ENCODE measurements at places on chromosomes 16 and 17.
A peak's percentile ranks its signal among the peaks of the same experiment; 100 is the strongest.

- DNase-seq: no peak
These were observed 75.5 kb downstream of the AATF start for GRCh38 chr17:37024181-37024637.

- DNase-seq: peak; percentile 31
These were observed 6.9 kb downstream of the PLLP start for GRCh38 chr16:57277586-57277985.

DNA sequence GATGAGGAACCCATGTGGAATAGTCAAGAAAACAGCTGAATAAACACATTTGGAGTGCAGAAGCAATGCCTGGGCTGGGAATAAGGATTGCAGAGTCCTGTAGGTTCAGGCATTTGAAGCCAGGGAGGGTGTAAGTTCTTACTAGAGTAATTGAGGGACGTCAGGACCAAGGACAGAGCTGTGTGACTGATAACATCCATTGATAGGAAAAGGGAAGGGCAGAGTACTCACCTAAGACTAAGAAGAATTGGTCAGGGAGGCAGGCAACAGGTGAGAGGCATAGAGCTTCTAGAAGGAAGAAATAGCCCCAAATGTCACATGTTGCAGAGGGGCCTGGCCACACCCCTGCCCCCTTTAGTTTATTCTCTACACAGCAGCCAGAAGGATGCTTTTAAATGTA lies 79.8 kb upstream of the TMEM132E start:
- peak; percentile 33 for DNase-seq

- no peak for DNase-seq
These were observed 5.0 kb downstream of the JUP start for GRCh38 chr17:41781404-41782110.

GRCh38 chr16:29807426-29808218 lies 1.3 kb downstream of the MAZ start:
- peak; percentile 89 for DNase-seq

DNA sequence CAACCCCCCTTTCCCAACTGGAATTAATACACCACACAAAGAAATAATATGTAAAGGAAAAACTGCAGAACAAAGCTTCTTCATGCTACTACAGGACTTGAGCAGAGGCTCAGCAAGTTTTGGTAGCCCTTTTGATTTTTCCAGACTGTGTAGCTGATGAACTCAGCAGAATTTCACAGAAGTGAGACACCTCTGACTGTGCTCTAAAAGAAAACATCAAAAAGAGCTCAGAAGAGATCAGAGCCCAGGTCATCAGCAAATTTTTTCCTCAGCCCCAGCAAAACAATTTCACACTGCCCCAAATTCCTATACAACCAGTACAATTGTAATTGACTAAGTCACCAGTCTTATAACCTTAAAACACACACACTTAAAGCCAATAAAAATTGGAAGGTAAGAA lies 38.0 kb downstream of the TTC19 start:
- no peak for DNase-seq

DNA sequence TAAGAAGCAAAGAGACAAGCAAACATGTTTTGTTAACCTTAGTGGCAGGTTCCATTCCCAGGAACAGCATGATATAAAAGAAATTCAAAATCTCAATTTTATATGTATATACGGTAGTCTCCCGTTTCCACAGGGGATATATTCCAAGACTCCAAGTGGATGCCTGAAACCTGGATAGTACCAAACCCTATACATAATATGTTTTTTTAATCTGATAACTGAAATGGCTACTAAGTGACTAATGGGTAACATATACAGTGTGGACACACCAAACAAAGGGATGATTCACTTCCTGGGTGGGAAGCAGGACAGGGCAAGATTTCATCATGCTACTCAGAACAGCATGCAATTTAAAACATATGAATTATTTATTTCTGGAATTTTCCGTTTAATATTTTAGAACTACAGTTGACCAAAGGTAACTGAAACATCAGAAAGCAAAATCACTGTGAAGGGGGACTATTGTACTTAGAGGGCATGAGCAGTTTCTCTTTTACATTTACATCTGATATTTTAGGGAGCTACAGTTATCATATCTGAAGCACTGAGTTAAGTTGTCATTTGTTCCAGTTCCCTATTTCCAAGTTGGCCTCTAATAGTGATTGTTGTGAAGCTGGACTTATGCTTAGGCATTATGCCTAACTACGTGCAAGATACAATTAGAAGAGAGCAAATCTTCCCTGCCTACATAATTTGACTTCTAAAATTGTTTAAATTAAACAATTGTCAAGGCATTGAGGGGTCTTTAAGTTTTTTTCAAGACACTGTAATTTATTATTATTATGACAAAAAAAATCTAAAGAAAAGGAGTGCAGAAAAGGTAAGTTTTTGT lies 34.1 kb upstream of the ABCA6 start:
- DNase-seq: peak; percentile 89

DNA sequence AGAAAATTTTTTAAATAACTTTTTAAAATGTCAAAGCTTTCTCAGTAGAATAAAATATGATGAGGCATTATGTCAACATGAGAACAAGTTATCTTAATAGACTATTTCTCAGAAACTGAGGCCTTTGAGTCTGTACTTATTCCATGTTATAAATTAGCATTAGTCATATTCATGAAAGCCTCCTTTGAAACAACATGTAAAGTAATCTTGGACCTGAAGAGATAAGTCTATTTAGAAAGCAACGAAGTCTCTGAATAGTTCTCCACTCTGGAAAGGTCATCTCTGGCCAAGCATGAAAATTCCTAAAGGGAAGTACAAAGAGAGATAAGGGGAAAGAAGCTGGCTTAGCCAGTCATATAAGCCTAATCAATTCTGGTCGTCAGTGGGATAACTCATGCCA lies 150.8 kb downstream of the CYB561 start:
- DNase-seq: no peak

- DNase-seq: peak; percentile 42
These were observed 4.2 kb downstream of the SMPD3 start for GRCh38 chr16:68444056-68444657.

DNA sequence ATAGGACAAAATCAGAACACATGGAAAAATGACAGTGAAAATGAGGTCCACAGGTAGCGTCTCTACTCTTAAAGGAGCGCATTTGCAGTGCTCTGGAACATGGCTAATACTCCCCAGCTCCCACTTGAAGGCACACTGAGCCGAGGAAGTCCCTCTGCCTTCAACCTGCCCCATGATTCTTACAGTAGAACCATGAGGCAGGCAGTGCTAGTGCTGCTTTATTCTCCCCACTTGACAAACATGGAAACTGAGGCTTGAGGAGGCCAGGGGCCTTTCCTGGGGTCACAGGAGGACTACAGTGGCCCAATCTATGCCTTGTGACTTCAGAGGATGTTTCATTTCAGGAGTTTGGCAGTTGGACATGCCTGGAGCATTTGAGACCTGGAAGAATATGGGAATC lies 244.1 kb upstream of the MAF start:
- no peak for DNase-seq

- DNase-seq: no peak
These were observed 25.3 kb downstream of the CDH13 start for GRCh38 chr16:82651921-82652601.

DNA sequence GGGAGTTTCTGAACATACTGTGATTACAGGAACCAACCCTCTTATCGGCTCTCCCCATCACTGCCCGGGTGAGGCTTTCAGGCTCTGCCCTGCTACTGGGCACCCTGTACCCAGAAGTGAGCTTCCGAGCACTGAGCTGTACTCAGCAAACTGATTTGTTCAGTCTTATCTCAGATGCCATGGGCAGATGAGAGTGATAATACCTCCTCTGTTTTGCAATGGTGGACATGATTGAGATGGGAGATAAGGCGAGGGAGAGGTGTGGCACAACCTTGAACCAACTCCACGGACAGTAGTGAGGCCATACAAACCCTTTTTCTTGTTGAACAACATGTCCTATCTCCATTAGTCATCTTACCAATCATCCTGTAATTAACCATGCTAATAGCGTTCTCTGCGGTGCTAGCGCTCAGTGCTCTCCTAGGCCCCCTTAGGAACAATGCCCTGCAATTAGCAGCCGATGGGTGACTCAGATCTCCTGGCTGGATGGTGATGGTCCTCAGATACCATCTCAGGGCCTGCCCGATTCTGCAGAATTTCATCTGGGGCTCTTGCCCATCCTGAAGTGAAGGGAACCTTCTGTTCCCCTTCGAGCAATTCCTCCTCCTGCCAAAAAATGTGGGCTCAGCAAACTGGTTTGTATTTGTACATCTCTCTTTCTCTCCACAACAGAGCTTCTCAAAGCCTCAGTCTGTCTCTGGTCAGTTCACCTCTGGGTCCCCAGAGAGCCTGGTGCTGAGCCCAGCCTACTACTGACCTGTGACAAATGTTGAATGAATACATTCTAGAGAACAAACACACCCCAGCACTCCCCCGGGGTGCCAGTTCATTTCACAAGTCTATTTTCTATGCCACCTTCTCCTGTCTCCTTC lies 139.3 kb upstream of the IRX3 start:
- DNase-seq: no peak

DNA sequence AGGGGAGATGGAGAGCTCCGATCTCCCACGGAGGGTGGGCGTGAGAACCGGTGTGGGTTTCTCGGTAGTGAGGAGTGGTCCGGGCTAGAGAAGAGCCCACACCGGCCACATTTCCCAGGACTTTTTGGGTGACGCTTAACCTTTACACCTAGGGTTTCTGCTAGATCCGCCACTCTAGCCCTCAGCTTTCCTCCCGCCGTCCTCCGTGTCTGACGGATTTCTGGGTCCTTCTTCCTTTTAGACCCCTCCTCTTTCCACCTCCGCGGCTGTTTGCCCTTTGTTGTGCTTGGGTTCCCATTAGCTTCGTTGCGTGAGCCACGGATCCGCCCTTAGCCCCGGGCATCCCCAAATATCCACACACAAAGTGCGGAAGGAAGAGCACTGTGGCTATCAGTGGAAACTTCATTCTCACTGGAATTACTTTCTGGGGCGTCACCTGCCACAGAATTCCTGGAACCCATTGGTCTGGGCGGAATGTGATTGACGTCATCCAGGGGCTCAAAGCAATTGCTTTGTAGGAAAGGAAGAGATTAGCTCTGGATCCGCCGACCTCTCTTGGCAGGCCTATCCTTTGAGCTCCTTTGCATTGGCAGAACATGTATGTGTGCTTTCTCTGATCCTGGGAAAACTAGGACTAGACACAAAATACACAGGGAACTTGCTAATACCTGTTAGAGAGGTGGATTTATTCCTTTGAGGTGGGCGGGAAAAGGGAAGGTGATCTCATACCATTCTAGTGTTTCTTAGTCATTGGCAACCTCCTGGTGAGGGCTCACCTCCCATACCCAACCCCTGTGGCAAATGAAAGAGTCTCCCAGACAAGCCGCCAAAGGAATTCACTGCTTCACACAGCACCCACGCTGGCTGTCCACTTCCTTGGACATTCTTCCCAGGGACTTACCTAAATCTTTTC lies 654 bp downstream of the TNFAIP1 start:
- DNase-seq: peak; percentile 76

DNA sequence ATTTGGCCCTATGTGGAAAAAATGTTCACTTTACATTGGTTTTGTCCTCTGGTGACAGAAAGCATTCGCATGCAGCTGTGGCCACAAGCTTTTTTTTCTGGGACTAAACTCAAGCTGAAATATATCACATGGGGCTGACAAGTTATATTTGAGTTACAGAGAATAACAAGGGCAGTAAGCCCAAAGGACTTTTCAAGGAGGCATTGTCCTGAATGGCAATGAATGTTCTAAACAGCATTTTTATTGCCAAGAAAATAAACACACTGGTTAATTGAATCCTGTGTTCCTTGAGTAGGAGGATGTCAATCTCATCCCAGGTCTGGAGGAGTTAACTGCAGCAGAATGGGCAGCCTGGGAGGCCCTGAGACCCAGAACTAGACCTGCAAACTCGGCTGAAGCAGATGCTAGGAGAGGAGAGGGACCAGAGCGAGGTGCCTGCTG lies 114.5 kb downstream of the COPRS start:
- DNase-seq: no peak

GRCh38 chr16:55056585-55057401 lies 126.1 kb downstream of the IRX5 start:
- no peak for DNase-seq

GRCh38 chr16:79618692-79619050 lies 18.1 kb upstream of the MAF start:
- no peak for DNase-seq

DNA sequence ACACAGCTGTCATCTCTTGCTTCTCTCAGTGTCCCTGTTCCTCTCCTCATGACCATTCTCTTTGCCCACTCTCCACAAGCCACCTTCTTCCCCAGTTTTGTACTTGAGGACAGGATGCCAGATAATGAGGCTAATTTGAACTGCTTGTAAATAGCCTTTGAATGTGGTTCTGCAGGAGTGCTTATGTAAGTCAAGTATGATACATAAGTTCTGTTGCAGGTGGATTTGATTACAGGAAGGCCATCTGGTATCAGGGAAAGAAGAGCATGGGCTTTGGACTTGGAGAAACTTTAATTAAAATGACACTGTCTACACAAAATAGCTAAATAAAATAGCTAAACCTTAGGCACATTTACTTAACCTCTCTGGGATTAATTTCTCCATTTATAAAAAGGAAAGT lies 120.2 kb upstream of the HLF start:
- DNase-seq: no peak

- no peak for DNase-seq
These were observed 74.7 kb downstream of the TBC1D16 start for GRCh38 chr17:79960788-79961522.

- no peak for DNase-seq
These were observed 158.5 kb downstream of the RPTOR start for GRCh38 chr17:80703142-80703478.

DNA sequence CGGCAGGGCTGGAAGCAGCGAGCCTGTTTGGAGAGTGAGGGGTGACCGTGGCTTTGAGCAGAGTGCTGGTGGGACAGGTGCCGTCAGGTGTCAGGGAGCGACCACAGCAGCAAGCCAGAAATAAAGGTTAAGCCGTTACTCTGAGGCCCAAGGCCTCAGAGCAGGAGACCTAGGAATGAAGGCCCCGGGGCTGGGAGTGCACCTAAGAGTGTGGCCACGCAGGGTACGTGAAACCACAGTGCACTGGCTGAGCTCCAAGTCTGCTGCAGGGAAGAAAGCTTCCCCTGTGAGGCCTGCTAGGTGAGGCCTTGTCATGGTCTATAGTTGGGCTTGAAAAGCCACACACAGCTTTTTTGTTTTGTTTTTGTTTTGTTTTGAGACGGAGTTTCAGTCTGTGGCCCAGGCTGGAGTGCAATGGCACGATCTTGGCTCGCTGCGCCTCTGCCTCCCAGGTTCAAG lies 8.7 kb downstream of the CLUAP1 start:
- no peak for DNase-seq

DNA sequence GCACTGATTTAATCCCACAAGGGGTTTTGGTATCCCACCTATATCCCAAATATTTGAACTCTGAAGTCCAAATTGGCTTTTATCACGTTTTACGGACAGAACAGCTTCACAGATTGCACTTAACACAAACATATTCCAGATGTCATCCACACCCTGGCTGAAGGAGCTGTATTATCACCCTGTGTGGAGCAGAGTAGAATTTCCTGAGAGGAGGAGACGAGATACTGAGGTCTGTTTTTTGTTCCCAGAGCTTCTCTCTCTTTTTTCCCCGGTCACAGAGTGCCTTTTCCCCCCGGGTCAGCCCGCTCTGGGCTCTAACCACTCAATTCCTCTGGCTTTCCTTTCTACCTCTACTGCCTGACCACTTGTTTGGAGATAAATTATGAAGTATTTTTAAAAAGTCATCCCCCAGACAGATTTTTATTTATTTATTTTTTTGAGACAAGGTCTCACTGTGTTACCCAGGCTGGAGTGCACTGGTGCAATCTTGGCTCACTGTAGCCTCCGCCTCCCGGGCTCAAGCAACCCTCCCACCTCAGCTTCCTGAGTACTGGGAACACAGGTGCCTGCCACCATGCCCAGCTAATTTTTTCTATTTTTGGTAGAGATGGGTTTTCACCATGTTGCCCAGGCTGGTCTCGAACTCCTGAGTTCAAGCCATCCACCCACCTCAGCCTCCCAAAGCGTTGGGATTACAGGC lies 30.7 kb downstream of the DNAH2 start:
- no peak for DNase-seq

Data from NCI-H460 (cell line).